ENCODE measurements at places on chromosomes 5 and 9.
A peak's percentile ranks its signal among the peaks of the same experiment; 100 is the strongest.

DNA sequence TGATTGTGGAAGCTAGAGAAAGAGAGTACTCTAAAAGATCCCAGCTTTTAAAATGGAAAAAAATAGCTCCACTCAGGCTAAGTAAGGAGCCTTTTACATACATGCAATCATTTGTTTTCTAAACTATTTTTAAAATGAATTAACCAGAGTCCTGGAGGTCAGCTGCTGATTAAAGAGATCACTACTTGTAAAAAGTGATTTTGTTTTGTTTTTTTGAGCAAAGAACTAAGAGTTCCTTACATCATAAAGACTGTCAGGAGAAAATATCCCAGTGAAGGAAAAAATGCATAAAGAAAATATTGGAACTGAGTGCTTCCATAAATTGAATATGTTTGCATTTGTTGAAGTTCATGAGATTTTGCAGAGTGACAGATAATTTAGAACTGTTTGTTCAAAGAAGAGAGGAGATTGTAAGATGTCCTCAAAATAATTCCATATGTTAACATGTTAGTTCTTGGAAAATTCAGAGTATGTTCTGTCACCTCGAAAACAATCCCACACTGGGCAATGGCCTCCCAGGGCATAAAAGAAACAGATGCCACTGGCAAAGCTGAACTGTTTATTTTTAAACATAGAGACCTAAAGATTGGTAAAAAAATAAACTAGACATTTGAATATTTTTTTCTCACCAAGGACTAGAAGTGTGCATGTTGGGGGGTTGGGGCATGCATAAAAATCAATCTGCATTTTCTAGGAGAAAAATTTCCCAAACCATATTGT lies 264.7 kb downstream of the NPR3 start:
- no peak for DNase-seq

DNA sequence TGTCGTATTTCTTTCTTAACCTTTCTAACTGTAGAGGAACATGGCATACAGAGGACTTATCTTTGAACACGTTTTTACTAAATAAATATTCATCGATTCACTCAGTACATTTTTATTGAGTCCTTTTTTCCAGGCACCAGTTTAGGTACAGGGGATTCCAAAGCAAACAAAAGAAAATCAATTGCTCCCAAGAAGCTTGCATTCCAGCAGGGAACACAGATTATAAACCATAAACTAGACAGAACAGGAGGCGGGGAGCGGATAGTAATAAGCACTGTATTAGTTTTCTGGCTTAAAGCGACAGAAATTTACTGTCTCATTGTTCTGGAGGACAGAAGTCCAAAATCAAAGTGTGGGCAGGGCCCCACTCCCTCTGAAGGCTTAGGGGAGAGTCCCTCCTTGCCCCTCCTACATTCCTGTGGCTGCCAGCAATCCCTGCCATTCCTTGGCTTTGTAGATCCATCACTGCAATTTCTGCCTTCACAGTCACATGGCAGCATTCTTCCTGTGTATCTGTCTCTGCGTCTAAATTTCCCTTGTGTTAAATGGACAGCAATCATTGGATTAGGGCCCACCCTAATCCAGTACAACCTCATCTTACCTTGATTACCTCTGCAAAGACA lies 115.5 kb downstream of the COL23A1 start:
- DNase-seq: no peak

DNA sequence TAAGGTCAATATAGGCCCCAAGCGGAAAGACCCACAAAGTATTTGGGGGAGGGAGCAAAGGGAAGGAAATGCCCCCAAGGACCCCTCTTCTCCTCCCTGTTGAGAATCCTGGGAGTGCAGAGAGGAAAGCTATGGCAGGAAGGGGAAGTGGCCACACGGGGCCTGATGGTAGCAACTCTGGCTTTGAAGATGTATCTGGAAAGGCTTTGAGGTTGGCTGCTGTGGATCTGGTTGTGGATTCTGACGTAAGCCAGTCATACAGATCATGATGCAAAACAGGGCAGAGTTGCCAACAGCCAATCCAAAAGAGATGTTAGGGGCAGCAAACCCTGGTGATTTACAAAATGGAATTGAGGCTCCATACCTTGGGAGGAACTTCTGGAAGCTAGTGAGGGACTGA lies 108.8 kb downstream of the PRKACG start:
- DNase-seq: no peak

GRCh38 chr9:7209990-7210389 lies 452.2 kb downstream of the KDM4C start:
- no peak for DNase-seq

- no peak for DNase-seq
Observed at GRCh38 chr5:20020247-20020646, 32.2 kb upstream of the CDH18 start.

DNA sequence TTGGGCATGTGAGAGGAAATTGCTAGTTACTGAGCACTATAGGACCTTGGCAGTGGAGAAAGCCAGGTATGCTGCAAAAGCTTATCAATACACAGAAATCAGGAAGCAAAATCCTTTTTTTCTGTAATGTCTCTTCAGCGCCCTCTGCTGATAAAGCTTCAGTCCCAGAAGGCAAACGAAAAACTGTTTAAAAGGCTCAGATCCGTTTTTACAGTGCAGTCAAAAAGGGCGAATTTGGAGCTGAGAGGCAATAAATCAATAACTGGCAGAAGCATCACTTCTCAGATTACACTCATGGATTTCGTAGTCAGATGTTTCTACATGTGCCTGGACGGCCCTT lies 1.1 kb upstream of the MAN2A1 start:
- DNase-seq: peak; percentile 49

GRCh38 chr5:156675395-156675794 lies 174.7 kb upstream of the PPP1R2B start:
- no peak for DNase-seq

- no peak for DNase-seq
Observed at GRCh38 chr5:146188358-146188757, 5.9 kb upstream of the LARS1 start.
